ENCODE measurements at places on chromosomes 12 and 14.

DNA sequence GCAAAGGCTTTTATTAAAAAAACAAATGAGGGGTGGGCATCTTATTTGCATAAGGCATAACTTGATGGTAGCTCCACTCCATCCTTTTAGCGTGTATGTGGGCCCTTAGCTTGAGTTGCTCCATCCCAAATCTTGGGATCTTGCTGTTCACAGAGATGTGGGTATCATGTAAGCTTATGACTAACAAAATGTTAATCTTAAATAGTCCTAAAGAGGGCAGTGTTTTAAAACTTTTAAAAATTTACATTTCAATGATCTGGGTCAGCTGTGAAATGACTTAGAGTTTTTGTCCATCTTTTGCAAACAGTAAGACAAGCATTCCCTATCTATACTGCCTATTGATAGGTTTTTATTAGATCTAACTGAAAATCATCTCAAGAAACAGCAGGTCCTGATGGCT is 86.0 kb downstream of the SLCO1A2 start:
- no peak for DNase-seq

DNA sequence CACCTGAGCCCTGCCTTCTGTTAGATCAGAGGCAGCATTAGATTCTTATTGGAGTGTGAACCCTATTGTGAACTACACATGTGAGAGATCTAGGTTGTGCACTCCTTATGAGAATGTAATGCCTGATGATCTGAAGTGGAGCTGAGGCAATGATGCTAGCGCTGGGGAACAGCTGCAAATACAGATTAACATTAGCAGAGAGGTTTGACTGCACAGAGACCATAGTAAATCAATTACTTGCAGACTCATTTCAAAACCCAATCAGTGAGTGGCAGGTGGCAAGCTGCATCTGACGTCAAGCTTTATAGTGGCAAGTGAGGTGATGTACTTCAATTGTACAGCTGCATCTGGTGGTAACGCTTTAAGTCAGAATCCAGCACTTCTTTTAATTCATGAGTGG is 141.6 kb downstream of the GPHN start:
- no peak for DNase-seq

- no peak for DNase-seq
Measured at GRCh38 chr14:100762089-100762515, 35.4 kb downstream of the DLK1 start.

- DNase-seq: no peak
Measured at GRCh38 chr14:53855127-53855526, 101.5 kb downstream of the BMP4 start.

GRCh38 chr12:120007272-120007671 is 18.2 kb downstream of the BICDL1 start:
- no peak for DNase-seq

DNA sequence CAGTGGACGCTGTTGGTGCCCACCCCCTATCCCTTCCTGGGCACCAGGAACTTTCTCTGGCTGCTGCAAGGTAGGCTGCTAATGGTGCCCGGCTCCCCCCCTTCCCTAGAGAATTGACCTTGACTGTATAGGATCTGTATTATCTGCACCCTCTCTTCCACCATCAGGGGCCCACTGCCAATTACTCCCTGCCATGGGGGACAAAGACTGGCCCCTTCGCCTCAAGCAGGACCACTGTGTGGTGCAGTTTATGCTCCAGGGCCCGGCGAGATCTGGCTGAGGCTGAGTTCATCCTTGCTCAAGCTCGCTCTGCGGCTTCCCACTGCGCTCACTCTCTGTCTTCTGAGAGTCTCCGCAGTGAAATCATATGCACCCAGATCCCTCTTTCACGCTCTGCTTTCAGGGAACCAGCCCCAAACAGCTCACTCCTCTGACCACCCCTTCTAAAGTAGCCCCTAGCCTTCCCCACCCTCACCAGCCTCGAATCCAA is 95.2 kb downstream of the LGMN start:
- no peak for DNase-seq

DNA sequence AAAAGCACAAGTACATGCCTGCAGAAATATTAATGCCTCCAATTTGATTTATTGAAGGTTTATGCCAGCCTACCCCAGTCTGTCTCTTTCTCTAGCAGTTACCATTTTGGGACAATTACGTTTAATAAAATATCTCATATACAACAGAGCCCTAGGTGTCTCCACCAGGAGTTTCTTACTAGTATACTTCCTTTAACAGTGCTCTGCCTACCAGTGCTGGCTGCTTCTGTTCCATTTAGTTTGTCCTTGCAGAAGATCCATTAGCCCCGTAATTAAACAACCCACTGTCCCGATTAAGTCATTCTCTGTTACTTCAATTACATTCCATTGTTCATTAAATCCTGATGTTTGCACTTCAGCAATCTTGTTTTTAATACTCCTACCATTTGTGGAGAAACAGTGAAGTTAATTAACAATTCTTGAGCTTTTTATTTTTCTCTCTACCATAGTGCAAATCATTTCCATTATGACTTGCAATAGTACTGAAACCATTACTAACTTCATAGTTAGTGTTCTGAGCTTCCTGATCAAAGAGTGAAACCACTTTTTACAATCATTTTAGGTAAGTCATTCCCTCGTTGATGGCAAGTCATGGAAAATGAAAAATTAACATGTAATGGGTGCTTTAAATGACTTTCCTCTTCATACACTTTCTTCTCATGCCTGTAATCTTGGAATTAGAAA is 121.1 kb downstream of the PLXNC1 start:
- DNase-seq: no peak

- no peak for DNase-seq
Measured at GRCh38 chr12:13203034-13203922, 6.8 kb downstream of the EMP1 start.

GRCh38 chr14:79570648-79571047 is 640.7 kb downstream of the DIO2 start:
- no peak for DNase-seq

GRCh38 chr12:107594995-107595394 is 90.6 kb upstream of the PWP1 start:
- DNase-seq: no peak

DNA sequence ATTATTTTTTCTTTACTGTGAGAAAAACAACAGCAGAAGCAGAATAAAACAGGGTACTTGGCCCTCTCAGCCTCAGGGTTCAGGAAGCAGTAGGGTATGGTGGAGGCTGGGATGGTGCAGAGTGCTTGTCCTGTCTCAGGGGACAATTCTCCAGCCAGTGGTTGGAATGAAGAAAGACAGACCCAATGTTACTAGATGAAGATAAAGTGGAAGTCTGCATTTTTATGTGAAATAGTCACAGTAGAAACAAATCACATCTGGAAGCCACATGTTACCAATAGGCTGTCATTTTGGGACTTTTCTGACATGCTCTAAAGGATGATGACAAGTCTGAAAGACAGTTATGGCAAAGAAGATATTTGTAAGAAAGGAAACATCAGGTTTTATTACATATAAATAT is 32.3 kb downstream of the PROX2 start:
- DNase-seq: no peak

- DNase-seq: no peak
Measured at GRCh38 chr14:105844047-105844630, 317.8 kb downstream of the TMEM121 start.

GRCh38 chr14:67002994-67003753 is 186.1 kb upstream of the GARIN2 start:
- no peak for DNase-seq

GRCh38 chr12:24898606-24899005 is 50.3 kb downstream of the BCAT1 start:
- DNase-seq: no peak

DNA sequence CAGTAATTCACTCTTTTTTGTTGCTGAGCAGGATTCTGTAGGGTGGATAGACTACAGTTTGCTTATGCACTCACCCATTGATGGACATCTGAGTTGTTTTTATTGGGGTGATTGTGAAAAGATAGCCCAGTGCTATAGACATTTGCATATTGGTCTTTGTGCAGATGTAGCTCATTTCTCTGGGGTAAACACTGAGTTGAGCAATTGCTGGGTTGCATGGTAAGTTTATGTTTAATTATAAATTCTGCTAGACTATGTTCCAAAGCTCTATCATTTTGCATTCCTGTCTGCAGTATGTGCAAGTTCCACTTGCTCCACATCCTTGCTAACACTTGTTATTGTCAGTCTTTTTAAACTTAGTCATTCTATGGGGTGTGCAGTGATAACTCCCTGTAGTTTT is 65.4 kb upstream of the RFLNA start:
- no peak for DNase-seq

DNA sequence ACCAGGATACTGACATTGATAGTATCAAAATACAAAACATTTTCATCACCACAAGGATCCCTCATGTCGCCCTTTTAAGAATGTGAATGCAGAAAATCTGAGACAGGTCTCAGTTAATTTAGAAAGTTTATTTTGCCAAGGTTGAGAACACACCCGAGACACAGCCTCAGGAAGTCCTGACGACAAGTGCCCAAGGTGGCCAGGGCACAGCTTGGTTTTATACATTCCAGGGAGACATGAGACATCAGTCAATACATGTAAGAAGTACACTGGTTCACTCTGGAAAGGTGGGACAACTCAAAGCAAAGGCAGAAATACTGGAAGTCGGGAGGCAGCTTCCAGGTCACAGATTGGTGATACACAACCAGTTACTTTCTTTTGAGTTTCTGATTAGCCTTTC is 235.2 kb upstream of the KRR1 start:
- DNase-seq: no peak

GRCh38 chr14:103444837-103445524 is 59.8 kb downstream of the MARK3 start:
- no peak for DNase-seq

GRCh38 chr14:39762576-39763401 is 330.6 kb upstream of the FBXO33 start:
- DNase-seq: no peak

DNA sequence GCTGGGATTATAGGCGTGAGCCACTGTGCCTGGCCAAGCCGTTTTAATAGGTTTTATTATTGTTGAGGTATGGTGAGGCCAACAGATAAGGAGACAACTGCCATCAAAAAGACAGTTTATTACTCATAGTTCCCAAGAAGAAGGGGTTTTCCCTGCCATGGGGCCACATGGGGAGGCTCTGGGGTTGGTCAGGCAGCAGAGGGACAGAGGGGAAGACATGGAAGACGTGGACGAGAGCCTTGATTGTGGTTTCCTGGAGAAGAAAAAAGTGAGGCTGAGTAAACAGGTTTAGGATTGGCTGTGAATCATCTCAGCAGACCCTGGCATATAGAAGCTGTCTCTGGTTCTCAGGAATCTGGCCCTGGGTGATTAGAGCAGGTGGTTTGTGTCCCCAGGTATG is 69.9 kb downstream of the FOXN4 start:
- DNase-seq: no peak

DNA sequence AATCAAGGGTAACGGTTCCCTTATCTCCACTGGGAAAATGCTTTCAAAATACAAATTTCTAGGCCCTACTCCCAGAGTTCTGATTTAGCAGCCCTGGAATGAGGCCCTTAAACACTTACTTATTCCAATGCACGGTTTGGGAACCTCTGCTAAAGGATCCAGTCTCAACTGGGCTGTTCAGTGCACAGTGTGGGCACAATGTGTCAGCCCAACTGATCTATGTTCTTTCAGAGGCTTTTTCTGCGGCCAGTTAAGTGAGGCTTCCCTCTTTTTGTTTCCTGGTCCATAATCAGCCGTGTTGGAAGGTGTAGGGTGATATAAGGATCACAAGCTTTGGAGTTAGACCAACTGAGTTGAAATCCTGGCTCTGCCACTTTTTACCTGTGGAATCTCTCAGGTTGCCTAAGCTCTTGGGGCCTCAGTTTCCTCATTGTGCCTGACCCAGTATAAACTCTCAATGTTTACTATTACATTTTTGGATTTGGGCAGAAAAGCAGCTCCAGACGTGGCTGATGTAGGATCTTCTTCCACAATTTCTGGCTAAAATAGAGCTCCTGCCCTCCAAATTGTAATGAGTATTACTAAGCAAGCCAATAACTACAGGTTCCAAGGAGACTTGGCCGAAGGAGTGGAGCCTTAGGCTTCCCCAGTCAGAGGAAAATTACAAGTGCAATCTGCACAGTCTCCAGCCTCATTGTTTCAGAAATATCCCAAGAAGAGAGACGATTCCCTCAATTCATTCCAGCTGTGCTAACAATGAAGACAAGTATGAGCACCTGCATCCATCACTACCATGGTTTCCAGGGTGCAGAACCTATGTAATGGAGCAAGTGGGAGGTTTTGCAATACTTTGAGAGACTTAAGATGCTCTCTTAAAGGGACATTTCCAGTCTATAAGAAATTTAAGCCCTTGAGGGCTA is 2.3 kb upstream of the ANGEL1 start:
- DNase-seq: no peak

GRCh38 chr12:14270392-14270791 is 95.1 kb upstream of the ATF7IP start:
- DNase-seq: no peak

DNA sequence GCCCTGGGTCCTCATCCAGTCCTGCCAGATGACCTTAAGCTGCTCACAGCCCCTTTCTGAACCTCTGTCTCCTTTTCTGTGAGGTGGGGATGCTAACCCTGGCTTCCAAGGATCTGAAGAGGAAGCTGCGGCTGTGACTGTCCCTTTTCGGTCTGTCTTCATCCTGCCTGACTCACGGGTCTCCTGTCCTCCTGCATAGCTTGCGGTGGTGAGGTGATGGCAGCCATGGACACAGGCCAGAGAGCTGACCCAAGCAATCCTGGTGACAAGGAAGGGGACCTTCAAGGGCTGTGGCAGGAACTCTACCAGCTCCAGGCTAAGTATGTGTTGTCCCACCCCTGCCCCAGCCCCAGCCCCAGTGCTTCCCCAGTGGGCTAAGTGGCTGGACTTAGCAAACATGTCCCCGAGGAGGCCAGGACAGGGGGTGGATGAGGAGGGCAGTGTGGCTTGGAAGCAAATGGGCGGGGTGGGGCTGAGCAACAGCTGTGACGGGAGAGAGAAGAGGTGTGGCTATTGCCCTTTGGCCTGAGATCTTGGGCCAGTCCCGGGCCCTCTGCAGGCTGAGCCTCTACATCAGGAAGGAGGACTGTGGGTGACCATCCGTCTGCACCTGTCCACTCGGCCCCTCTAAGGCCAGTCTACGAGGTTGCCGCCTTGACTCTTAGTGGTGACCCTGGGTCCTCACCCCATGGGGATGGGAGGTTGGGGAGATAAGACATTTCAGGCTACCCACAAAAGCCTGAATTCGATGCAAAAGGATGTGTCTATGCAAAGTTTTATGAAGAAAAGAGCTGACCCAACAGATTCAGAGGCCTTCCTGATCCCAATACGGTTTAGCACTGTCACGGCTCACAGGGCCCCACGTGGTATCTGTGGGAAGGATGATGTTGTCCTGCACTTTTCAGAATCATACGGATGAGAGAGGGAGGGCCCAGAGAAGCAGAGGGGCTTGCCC is 1.1 kb downstream of the CCDC197 start:
- DNase-seq: no peak

DNA sequence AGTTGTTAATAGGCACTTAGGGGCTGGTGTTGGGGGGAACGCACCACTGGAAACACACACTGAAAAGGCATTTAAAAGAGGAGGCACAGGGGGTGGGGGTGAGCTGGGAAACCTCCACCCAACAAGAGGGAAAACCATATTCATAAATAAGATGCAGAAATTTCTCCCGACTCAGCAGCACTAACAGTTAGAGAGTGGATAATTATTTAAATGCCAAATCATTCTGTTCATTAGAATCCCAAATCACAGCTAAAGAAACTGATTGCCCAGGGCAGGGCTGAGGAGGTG is 60.7 kb upstream of the FAM222A start:
- DNase-seq: no peak

GRCh38 chr14:89767861-89768268 is 186.7 kb downstream of the EFCAB11 start:
- no peak for DNase-seq

All from stimulated activated CD8-positive, alpha-beta memory T cell treated with anti-CD3 and anti-CD28 coated beads, Interleukin-7, amount 100 ng/mL, for 24 hours (primary cell).